ENCODE measurements at places on chromosomes 7 and 10.

GRCh38 chr7:74038194-74038961 is 10.4 kb downstream of the ELN start:
- no peak for DNase-seq

- no peak for DNase-seq
Observed at GRCh38 chr7:21651697-21652096, 108.9 kb downstream of the DNAH11 start.

DNA sequence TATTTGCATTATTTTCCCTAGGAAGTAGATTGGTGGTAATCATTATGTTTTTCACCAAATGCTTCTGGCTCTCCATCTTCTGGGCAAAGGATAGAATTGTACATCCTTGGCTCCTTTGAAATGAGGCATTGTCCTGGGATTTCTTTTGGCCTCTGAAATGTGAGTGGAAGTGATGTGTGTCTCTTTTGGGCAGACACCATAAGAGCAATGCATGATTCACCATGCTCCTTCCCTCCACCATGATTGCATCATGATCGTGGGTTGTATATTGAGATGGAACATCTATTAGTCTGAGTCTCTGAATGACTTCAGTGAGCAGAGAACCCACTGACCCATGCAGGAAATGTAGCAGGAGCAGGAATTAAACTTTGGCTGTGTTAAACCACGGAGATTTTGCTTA is 49.2 kb downstream of the ADRA2A start:
- DNase-seq: no peak

DNA sequence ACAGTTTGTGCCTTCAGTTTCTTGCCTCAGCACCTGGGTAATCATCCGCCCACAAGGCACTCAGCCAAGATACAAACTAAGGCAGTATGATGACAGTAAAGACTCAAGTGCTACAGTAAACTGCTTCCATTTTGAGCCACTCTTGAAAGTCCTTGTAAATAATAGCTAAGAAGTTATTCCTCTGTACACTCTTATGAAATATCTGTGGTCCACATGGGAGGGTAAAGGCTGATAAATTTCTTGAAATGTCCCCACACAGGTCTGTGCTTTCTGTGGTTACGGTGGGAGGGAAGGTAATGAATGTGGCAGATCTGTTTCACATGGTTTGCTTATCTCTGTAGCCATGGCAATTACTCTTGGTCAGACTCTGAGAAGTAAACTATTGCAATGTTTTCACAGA is 551.0 kb upstream of the ZWINT start:
- no peak for DNase-seq

GRCh38 chr7:127988751-127989150 is 42.5 kb downstream of the LRRC4 start:
- DNase-seq: no peak

GRCh38 chr10:128630787-128631252 is 504.6 kb upstream of the MKI67 start:
- DNase-seq: no peak

GRCh38 chr10:129417870-129418269 is 49.2 kb upstream of the MGMT start:
- no peak for DNase-seq
